ENCODE measurements at places on chromosomes 5 and 9. TPM values are rescaled to one million over a fixed set of nuclear protein-coding genes. Genes with fewer than 3 reads are reported as not detected.

- DNase-seq, result no peak
These were observed 71.9 kb downstream of the RALGPS1 start for GRCh38 chr9:126986506-126986951.

Gene RPL12
- 2,379 TPM for polyA plus RNA-seq

DNA sequence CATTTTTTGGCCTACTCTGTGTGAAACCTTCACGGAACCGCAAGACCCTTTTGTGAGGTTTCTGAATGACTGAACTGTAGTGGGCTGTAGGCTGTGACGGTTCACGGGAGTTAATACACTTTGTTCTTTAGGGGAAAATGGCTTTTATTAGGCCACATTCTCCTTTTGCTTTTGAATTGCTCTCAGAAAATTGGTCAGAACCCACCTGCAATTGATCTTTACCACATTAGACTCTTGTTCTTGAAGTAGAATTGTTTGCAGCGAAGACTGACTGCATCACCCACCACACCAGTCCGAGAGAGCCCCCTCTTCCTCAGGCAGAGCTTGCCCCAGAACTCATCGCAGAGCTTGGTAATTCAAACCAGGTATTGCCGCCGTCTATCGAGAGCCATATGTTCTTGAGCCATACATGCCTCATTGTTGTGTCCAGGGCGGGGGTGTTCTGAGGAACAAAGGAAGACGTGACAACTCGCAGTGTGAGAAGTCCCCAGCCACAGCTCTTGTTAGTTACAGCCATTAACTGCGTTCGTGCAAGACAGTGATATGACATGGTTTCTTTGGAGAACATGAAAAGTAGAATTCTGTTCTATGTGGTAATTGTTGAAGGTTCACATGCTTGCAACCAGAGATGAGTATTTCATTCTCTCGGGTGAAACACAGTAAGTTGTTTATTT lies 166.4 kb upstream of the OTULINL start:
- no peak for DNase-seq

GRCh38 chr5:172641359-172642050 lies 442 bp downstream of the NEURL1B start:
- no peak for DNase-seq

Gene KCNIP1
- polyA plus RNA-seq, result not detected

DNA sequence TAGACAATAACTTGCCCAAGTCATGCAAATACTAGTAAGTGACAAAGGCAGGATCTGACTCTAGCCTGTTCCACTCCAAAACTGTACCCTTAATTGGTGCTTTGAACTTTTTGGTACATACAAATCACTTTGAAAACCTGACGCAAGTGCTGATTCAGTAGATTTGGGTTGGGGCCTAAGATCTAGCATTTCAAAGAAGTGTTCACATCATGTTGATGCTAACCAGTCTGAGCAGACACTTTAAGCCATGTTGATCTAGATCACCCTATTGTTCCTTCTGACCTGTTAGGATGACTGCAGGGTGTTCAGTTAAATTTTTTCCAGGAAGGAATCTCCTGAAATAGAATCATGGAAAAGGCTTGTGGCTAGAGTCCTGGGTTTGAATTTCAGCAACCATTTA lies 57.7 kb upstream of the CPEB4 start:
- DNase-seq, result no peak

DNA sequence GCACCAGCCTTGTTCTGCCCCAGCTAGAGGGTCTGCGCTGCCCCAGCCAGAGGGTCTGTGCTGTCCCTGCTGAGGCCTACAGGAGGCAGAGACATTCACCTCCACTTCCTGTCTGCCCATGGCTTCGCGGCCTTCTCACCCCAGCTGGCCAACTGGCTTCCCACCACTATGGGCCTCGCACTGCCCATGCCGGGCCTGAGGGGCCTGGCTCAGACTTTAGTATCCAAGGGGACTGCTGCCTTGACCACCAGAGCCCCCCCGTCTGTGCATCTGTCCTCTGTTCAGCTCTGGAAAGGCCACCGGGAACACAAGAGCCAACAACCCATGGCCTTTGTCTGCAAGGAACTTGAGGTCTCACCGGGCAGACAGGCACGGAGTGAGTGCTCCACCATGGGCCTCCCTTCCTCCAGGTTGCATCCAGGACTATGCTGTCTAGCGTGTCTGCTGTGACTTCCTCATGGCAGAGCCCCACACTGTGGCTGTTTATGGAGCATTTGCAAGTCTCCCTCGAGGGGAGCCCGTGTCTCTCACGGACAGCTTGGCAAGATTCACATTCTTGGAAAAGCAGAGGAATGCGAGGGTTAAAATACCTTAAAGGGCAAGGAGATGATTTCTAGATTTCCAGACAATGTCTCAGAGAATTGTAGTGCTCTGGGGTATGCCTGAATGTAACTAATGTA lies 1.7 kb downstream of the DCANP1 start:
- DNase-seq, result no peak

GRCh38 chr5:112735702-112736101 lies 2.0 kb upstream of the APC start:
- DNase-seq, result peak; percentile 75

Gene OR1L4
- polyA plus RNA-seq, result not detected

GRCh38 chr5:100855937-100856430 lies 47.1 kb downstream of the ST8SIA4 start:
- no peak for DNase-seq

DNA sequence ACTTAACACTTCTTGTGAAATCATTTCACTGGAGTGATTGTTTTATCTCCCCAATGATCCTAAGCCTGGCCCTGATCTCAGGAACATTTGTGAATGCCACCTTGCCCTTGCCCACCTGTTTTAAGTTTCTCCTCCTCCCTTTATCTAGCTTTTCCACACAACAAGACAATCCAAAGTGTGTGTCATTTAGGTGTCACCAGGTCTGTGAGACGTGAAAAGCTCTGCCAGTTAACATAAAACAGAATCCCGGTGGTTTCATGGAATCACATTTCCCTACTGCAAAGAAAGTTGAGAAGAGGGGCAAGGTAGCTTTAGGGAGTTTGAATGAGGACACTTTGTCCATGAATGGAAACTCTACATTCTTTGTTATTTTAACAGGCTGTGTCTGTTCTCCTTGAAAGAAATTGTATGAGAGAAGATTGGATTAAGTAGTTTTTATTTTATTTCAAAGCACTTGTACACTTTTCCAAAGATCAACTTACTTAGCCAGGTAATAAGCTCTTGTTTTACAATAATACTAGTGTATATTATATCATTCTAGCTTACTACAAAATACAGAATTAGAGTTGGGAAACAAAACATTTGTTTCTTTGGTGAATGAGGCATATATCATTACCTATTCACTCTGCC lies 239.0 kb downstream of the ISL1 start:
- DNase-seq, result no peak

Gene ANGPTL2
- polyA plus RNA-seq, result 25.1 TPM

Gene TCF7
- 3.4 TPM for polyA plus RNA-seq

GRCh38 chr5:35117967-35118366 lies 70.2 kb upstream of the AGXT2 start:
- peak; percentile 89 for DNase-seq

DNA sequence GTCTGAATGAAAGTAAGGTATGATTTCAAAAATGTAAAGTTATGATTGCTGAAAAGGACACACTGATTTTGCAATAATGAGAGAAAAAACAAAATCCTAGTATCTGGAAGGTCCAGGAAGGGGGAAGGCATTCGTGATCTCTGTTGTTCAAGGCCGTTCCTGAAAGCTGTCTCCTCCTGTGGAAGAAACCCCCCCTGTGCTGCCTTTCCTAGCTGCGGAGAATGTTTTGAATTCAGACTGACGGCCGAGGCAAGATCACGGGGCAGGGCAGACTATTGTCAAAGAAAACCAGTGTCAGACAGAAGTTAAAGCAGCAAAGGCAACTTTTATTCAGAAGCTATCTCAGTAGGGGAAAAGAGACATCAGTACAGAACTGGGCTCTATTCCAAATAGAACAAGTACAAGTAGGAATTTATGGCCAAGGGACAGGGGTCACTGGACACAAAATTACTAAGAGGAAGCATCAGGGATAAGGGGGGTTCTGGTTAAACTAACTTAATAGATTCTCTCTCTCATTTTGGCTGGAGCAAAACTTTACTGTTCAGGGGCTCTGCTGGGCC lies 61.9 kb upstream of the IGFBPL1 start:
- DNase-seq, result no peak

DNA sequence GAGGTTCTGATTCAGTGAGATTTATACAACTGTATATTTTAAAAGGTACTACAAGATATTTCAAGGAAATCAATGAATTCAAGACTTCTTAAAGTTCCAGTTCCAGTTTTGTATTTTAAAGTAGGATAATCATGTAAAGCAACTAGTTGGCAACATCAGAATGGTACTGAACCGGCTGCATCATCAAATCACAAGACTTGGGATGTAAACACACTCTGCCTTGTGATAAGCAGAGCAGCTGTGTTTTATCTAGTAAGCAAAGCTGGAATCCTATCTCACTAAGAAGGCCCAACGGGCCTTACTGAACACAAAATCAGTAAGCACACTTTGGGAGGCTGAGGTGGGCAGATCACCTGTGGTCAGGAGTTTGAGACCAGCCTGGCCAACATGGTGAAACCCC lies 327.2 kb upstream of the NREP start:
- peak; percentile 94 for DNase-seq

DNA sequence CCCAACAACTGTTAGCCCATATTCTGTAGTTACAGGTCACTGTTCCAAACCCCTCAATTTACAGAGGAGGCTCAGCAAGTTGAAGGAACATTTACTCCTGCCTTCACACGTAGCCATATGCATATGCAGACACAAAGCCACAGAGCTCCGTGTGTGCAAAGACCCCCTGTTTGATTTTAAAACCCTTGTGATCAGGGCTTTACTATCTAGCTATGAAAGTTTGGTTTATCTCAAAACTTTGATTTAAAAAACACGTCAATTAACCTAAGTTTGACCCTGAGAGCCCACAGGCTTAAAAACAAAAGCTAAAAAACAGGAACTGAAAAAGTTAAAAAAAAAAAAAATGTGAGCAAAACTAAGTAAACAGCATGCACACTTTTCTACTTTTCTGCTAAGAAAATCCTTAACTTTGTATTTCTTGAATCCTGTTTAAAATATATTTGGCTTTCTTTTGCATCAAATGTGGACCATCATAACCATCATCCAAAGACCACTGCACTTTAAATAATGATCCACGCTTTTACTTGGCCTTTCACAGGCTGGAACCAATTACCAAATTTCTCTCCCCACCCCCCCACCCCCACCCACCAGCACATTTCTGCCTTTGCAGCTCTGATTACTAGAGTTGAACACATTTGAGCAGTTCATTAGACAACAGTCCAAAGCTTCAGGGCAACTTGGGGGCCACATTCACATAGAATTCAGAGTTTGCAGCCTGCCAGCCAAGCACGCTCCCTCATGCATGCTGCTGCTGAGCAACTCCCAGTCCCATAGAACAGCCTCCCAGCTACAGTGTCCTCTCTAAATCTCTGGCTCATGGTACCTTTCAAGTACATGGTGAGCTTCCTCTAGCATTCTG lies 128.8 kb upstream of the MAP3K1 start:
- no peak for DNase-seq

- no peak for DNase-seq
These were observed 131.4 kb downstream of the MRPL36 start for GRCh38 chr5:1668141-1668721.

GRCh38 chr9:94913550-94913949 lies 187.1 kb downstream of the AOPEP start:
- DNase-seq, result no peak

Gene PRUNE2
- 0.40 TPM for polyA plus RNA-seq

- DNase-seq, result no peak
These were observed 14.5 kb downstream of the PHAX start for GRCh38 chr5:126615286-126615685.

All from IMR-90 (cell line).